ENCODE measurements at places on chromosomes 5 and 9.

GRCh38 chr5:161691911-161692310 is 6.4 kb downstream of the GABRA6 start:
- DNase-seq: no peak

- no peak for DNase-seq
Measured at GRCh38 chr9:137882506-137882821, 4.9 kb downstream of the CACNA1B start.

DNA sequence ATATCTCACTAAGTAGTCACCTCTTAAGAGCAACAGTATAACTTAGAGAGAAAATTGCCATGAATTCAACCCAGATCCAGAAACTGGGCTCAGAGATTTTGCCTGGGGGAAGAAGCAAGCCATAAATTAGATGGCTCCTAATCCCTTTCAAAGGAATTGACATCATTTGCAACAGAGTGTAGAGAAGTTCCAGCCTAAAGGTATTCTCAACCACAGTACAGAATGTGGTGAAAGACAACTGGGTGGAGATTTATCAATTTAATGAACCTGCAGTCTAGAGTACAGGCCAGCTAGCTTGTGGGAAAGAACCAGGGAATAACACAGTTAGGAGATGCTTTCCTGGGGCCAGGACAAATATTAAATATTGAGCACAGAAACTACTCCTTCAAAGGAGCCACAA is 39.6 kb downstream of the CDKL3 start:
- DNase-seq: no peak

DNA sequence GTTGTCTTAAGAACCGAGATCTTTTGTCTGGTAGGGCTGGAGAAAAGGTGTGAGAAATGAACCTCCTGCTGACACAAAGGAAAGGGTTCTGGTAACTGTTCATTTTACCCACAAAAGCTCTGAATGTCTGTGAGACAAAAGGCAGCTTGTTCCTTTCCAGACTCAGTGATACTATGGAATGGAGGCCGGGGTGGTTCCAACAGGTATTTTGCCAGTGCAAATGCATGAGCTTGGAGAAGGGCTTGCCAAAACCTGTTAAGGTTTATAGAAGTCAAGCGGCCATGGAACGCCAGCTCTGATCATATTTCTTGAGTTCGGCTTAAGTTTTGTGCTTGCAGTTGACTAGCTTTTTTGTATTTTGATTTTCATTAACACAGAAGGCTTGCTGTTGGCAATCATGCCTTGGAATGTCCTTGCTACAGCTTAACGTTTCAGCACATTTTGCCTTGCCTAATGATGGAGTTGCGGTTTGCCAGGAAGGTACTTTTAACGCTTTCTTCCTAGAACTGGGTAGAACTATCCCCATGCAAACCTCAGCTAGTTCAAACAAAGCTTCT is 328.6 kb downstream of the PIK3R1 start:
- no peak for DNase-seq

DNA sequence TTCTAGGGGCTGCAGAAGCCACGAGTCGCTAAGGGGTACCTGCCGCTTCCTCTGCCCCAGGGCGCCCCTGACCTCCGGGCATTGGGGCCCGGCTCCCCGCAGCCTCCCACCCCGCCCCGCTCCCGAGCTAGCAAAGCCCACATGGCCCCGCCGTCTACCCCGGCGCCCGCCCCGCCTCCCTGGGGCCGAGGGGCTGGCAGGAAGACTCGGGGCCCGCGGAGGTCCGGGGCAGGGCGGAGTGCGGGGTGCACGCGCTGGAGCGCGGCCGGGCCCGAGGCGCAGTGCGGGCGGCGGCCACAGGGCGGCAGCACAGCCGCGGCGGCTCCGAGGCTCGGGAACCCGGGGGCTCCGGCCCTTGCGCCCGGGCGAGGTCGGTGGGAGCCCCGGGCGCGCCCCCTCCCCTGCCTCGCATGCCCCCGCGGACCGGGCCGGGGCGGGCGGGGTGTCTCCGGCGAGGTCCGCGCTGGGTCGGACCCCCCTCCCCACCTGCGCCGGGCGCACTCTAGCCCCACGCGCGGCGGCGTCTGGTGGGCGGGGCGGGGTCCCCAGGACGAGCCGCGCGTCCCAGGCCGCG is 6.7 kb downstream of the NRARP start:
- peak; percentile 63 for DNase-seq

DNA sequence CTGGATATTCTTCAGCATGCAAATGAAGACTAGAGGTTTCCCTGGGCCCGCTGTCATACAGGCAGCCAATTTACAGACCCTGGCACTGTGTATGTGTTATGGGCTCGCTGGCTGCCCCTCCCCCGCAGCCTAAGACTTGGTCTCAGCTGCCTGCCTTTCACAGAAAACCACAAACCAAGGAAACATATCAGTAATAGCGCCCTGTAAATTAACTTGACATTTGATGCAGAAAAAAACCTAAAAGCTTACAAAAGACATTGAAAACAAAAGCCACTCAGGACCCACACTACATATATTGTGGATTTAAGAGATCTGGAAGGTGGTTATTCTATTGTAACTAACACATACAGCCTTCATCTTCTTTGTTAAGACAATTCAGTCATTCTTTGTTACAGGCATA is 287.0 kb upstream of the TMEM161B start:
- DNase-seq: no peak

- DNase-seq: no peak
Measured at GRCh38 chr5:108148715-108149139, 233.2 kb downstream of the FBXL17 start.

GRCh38 chr5:1517838-1518237 is 5.9 kb downstream of the LPCAT1 start:
- no peak for DNase-seq

GRCh38 chr9:95670122-95670521 is 153.4 kb upstream of the PTCH1 start:
- DNase-seq: no peak

- no peak for DNase-seq
Measured at GRCh38 chr9:99931155-99931840, 24.8 kb downstream of the STX17 start.

DNA sequence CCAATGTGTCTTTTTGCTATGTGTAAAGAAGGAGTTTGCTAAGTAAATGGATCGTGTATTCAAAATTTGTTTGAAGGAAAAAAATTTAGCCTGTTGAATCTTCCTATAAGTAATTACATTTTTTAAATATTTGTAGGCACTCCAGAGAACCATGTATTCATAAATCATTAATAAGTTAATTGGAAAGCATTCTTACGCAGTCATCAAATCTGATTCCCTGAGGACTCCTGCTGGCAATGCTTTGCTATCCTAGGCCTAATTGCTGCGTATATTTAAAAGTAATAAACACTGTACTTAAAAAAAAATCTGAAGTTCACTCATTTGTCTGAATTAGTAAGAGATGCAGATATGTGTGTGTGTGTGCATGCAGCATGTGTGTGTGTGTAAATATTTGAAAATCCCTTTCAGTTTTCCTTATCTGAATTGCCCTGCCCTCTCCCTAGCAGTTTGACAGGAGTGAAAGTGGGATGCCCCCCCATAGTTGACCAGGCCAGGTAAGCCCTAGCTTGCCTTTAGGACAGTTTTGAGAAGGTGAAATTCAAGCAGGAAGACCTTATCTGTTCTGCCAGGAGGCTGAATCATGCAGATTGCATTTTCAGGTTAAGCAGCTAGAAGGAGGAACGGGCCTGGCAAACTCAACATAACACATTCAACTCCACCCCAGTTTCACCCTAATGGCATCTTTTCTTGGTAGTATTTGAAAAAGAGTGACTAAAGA is 81.2 kb upstream of the DNAH5 start:
- no peak for DNase-seq

DNA sequence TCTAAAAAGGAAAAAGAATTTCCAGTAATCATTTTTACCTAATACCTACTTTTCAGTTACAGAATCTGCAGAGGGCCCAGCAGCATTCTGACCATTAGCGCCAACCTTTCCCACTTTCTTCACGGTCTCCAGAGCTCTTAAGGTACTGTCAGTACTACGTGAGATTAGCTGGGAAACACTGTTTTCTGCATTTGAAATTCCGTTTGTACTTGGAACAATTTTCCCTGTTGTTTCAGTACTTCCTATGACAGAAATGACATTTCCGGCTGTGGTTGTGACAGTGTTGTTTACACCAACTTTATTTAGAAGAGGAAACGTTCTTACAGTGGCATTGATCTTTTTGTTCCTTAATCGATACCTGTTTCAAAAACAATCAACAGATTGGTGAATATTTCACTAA is 36.9 kb upstream of the PDCL start:
- no peak for DNase-seq

DNA sequence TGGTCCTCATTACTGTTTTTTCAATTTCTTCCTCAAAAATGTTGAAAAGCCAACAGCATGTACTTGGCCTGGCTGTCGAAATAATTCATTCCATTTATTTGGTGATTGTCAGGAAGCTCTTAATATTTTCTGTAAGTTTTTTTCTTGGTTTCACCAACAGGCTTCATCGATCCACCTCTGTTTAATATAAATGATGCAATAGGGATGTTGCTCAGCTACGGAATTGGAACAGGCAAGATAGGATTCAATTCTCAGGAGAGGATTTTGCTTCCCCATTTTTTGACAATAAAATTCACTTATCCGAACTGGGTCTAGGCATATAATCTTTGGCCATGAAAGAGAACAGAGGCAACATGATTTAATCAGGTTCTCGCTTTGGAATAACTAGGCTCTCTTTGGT is 30.8 kb downstream of the C5 start:
- no peak for DNase-seq

GRCh38 chr9:134947265-134947955 is 29.7 kb upstream of the FCN1 start:
- no peak for DNase-seq

GRCh38 chr9:99051851-99052250 is 53.1 kb upstream of the TGFBR1 start:
- no peak for DNase-seq

- no peak for DNase-seq
Measured at GRCh38 chr5:73367650-73368049, 80.9 kb downstream of the FOXD1 start.

DNA sequence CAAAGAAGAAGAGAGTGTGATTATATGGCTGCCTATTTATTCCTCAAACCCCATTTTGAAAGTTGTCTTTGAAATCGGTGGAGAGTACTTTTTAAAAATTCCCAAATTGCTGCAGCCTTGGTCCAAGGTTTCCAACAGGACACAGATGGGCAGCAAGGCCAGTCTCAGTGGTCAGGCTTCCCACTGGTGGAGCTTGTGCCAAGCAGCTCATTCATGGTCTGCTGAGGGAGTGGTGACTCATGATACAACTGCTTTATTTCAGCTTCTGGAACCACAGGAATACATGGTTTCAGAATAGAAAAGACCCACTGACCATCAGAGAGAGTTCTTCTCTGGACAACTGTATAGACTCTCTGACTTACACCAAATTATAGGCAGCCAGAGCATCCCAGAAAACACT is 673.1 kb upstream of the KLF4 start:
- DNase-seq: no peak

DNA sequence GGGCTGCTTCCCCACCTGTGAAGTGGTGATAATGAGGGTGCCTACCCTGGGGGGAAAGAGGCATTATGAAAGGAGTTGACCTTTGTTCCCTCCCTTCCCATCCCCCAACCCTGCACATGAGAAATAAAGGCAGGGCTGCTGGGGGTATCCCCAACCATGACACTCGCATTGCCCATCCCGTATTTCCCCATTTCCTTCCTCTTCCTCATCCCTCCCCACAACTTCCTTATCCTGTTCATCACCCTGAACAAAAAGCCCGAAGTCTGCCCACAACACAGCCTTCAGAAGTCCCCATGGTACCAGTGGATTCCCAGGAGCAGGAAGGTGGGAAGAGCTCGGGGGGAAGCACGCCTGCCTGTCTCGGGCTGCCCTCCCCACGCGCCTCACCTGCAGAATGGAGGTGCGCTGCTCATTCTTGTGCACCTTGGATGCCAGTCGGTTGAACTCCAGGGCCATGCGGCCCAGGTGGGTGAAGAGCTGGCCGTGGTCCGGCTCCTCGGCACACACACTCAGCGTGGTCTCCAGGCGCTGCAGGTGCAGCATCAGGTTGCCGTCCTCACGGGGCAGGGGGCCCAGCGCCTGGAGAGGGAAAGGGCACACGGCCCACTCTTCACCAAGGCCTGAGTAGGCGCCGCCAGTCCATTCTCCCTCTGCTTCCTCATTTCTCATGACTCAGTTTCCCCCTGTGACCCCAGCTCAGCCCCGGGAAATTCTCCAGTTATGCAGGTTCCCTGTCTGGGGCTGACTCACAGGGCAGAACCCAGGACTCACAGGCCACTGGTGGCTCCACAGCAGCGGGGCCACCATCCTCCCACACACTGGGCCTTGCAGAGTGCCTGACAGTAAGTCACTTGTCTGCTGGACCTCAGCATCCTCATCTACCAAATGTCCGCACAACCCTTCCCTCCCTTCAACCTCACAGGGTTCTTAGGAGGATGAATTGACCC is 24.2 kb downstream of the TNIP1 start:
- no peak for DNase-seq

- DNase-seq: no peak
Measured at GRCh38 chr5:68147659-68148058, 67.9 kb upstream of the PIK3R1 start.

DNA sequence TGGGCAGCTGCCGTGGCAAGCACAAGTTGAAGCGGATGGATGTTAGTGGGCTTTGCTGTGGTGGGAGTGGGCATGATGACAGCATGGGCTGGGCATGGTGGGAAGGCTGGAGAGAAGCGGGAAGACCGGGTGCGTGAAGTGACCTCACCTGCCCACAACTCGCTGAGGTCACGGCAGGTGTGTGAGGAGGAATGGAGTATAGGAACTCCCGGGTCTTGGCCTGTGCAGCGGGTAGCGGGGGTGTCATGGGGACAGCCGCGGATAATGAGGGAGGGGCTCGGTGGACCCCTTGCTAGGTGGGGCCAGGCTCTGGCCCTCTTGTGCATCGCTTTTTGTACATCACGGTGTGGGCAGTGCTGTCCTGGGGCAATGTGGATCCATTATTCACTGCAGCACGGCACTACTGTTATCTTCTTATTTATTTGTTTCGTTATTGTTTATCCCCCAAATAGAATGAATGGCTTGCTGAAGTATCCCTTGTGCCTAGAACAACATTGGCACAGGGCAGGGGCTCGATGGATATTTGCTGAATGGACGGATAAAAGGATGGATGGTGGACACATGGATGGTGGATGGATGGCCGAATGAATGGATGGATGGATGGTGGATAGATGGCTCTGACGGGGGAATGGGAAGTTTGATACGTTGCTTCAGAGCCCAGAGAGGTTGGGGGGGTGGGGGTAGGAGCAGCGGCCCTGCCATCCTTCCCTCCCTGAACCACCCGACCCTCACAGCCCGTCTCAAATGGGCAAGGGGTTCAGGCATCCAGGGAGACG is 14.6 kb downstream of the PROP1 start:
- no peak for DNase-seq

DNA sequence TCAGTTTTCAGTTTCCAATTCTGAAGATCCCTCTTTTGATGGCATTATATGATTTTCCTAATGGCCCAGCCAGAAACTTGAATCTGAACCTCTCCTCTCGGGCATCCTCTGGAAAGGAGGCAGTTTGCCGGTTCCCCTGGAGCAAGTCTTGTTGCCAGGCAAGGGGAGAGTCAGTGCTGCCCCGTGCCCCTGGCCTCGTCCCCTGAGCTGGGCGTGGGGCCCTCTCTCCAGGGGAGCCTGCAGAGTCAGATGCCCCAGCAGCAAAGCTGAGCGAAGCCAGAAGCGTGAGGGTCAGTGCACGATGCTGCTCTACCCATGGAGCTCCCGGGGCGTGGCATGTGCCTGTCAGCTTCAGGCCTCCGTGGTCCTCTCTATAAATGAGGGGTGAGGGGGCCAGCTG is 14.0 kb downstream of the OLFM1 start:
- DNase-seq: no peak

GRCh38 chr9:7298123-7298522 is 501.5 kb downstream of the DMAC1 start:
- no peak for DNase-seq

All from stimulated activated CD4-positive, alpha-beta T cell treated with anti-CD3 and anti-CD28 coated beads, Interleukin-4, amount 100 ng/mL, for 4 hours (primary cell).